Right hindlimb (tissue), 1 donor: ENCODE measurements at places on chromosomes 1 and 21.

DNA sequence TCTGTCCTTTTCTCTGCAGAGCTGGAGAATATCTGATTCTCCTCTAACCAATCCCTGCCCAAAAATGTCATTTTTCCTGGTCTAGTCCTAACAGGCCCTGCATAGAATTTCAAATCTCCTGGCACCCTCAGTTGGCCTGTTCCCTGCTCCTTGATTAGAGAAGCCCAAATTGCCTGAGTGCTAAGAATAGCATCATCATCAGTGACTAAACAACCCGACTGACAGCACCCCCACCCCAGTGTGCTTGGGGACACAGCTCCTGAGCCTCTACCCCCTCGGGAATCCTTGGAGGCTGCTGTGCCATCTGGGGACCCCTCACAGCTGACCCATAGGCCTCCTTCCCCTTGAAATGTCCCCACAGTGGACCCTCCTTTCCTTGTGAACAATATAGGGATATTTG lies 94.4 kb downstream of the DDX20 start:
- no peak for DNase-seq

DNA sequence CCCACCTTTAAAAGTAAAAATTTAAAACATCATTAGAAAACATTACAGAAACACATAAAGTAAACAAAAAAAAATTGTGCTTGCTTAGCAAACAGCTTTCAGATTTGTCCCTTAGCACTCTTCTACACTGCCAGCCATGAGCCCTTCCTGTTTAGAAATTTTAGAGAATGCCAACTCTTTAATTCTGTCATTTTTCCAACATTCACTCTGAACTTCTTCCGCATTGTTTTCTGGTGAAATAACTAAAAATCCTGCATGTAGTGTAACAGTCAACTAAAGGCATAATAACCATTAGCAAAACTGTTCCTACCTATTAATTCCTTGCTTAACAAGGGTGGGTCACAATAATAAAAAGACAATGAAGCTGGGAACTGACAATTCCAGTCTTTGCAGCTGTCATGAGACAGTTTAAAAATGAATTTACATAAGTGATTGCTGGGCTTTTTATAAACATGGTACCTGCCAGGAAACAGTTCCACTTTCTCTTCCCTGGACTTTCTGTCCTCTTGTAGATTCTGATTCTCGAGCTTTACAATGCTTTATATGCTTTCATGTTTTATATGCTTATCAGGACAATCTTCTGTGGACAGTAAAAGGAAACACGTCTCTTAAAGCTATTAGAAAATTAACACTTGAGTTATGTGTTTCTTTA lies 19.0 kb downstream of the GNG12 start:
- no peak for DNase-seq

DNA sequence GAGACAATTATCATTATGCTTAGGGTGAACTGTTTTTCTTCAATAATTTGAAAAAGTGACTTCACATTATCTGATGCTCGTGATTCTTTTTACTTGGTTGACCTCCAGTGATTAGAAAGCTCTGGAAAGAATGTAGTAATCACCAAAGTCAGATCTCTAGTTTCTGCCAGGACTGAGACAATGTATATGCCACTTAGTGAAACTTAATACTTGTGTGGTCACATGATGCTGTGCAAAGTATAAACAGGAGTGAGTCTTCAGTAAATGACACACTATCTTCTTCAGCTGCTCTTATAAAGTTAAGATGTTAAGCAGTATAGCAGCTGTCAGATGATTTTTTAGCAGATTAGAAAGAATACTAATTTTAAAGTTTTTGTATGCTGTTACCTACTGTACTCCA lies 17.2 kb downstream of the VCAM1 start:
- no peak for DNase-seq

DNA sequence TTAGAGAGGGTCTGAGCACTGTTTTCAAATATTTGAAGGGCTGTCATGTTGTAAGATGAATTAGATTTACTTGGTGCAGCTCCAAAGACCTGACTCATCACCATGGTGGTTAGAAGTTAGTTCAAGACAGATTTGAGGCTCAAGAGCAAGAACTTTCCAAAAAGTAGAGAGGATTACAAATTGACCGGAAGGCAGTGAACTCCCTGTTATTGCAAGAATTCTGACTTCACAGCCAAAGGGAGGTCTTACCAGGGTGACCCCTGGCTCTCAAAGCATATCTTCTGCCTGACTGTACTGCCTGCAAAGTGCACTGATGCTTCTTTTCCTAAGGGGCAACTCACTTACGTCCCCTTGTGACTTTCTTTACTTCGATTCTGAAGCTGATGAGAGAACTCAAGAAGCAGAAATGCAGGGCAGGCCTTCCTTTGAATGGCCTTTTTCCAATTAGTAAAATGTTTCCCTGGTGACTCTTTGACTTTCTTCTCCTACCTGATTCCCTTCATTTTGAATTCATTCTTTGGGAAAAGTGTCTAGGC lies 86.4 kb downstream of the NAV1 start:
- no peak for DNase-seq

- no peak for DNase-seq
Measured at GRCh38 chr1:69055194-69055593, 512.5 kb upstream of the LRRC7 start.
